ENCODE measurements at places on chromosomes 2 and 18.

DNA sequence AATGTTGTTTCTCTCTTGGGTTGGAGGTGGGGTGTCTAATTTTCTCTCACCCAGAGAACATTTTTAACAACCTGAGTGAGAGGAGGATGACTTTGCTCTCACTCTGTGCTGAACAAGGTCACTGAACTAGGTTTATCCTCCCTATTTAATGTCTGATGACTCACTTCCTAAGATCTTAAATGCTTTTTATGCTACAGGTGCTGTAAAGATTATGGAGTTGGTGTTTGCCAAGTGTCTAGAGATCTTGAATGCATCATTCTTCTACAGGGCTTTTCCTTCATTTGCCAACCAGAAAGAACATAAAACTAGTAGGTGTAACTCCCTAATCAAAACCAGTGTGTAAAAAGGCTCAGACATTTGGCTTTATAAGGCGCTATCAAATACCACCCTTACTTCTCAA, 350.5 kb upstream of the ETAA1 start:
- DNase-seq = no peak

- no peak for DNase-seq
Measured at GRCh38 chr2:100068395-100068794, 74.0 kb downstream of the AFF3 start.

GRCh38 chr2:216188956-216189355, 79.8 kb downstream of the XRCC5 start:
- peak; percentile 15 for DNase-seq

- peak; percentile 55 for DNase-seq
Measured at GRCh38 chr2:113895301-113895700, 5.4 kb downstream of the ACTR3 start.

GRCh38 chr2:29278966-29279365, 163.8 kb downstream of the CLIP4 start:
- DNase-seq = no peak

DNA sequence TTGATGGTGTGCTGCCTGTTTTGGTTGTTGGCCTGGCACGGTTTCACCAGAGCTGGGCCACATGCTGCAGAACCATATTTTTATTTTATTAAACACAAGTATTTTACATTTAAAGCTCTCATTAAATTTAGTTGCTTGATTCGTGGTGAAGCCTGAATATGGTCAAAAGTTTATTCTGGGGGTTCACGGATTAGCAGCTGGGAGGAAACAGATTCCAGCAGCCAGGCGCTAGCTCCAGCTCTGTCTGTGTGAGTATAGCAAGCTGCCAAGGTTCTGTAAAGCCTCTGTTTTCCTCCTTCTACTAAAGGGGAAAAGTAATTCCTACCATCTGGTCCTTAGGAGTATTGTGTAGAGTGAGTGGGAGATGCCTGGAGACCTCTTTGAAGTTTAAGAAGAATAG, 22.5 kb downstream of the GATA6 start:
- DNase-seq = no peak

DNA sequence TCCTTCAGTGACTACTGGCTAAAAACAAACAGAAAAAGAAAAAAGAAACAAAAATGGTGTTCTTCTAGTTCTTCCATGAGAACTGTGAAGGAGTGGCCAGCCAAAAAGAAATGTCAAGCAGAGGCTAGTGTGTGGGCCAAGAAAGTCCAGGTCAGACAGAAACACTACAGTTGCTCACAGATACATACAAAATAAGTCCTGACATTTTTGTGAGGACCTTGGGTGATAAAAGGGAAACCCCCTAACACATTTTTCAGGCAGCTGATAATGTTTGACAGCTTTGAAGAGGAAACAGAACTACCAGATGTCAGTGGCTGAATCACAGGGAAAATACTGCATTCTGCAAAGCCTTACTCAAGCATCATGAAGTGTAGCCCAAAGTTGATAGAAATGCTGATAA, 28.1 kb downstream of the ARHGAP25 start:
- DNase-seq = peak; percentile 41

GRCh38 chr2:40016151-40016885, 237.3 kb upstream of the THUMPD2 start:
- peak; percentile 36 for DNase-seq

DNA sequence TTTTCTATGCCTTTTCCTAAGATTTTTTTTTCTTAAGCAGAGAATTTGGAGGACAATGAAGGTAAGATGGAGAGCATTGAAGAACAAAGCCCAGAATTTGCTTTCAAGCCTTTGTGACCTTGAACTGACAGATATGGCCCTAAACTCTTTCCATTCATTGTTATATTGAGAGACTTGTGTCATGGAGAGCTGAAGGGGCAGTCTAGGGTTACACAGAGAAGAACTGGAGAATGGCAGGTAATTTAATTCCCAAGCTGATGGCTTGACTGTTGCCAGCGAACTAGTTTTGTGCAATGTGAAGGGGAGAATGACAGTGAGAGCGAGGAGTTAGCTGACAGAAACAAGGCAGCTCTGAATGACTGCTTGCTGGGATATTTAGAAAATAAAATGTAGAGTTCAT, 1344.2 kb downstream of the LRP1B start:
- DNase-seq = no peak

DNA sequence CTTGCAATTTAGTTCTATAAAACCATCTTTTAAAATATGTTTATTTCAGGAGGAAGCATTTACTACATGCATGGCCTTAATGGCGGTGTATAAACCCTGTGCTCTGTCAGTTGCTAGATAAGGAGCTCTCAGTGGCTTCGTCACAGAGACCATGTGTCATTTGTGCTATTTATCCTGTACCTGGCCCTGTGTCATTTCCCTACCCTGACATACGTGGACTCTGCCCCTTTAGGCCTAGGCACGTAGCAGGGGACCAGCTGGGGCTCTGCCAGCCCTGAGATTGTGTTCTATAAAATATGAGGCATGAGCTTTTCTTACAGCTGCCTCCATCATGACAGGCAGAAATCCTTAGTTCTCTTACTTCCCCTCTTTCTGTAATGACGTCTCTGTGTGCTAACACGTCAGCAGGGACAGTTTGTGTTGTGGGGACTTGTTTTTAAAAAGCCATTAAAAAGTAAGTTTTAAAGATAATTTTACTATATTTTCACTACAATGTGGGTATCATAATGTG, 88.0 kb downstream of the ITGB1BP1 start:
- DNase-seq = no peak

DNA sequence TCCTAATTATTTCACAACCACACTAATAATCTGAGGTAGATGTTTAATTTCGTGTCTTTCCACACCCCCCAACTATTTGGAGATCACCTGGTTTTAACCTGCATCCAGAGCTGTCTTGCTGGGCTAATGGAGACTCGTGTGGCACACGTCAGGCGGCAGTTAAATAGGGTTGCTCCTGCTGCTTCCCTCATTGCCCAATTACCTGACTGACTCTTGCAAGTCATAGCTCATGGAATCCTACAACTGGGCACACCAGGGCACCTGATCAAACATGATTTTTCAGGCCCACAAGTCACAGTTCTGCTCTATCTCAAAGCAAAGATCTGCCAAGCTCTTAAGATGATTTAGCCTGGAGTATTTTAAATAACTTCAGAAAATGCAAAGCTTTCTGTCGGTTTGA, 1430.4 kb upstream of the ACVR2A start:
- DNase-seq = no peak
